ENCODE measurements at places on chromosomes 2 and 18.

GRCh38 chr2:118269408-118270051, 181.3 kb downstream of the INSIG2 start:
- no peak for DNase-seq

DNA sequence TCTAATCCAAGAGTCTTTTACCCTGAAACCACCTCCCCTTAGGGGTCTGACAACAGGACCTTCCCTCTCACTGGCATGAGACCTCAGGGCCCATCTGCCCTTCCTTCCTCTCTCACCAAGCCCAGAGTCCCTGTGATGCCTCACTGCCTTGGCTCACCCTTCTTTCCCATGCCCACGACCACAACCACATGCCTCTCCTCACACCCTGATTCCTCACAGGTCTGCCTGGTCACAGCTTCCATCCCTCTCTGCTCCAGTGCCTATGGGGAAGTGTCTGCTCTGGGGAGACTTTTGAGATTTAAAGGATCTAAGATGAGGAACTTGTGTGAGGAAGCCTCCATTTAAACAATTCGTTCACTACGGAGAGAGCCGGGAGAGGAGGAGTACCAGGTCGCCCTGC, 98.9 kb upstream of the SH3BP4 start:
- DNase-seq: no peak

GRCh38 chr2:154992826-154993225, 294.3 kb downstream of the KCNJ3 start:
- DNase-seq: no peak

DNA sequence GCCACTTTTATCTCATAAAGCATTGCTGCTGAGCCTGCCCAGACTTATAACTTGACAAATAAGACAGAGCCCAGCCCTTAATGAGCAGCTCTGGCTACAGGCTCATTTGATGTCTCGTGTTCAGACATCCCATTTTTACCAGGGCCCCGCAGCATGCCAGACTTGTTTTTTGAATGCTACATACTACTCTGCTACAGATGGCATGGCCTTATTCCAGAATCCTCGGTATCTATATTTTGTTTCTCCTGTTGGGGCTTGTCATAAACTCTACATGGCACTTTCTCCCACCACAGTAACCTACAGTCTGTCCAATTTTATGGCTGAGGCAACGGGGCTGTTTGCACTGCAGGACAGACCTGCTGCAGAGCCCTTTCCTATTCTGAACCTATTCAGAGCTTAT, 179.0 kb upstream of the DDX18 start:
- no peak for DNase-seq

DNA sequence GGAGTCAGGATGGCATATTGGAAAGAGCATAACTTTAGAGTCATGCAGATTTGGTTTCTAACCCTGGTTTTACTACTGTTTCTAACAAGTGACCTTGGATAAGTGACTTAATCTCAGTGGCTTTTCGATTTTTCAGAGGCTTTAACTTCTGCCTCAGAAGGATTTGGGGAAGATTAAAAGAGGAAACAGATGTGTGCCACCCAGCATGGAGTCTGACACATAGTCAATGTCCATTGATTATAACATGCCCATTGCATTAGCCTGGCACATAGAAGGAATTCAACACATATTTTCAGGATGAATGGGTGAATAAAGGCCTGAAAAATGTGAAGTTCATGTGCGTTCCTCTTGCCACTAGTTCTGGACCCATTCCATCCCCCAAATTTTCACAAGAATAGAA, 438.2 kb downstream of the EPHA4 start:
- no peak for DNase-seq

DNA sequence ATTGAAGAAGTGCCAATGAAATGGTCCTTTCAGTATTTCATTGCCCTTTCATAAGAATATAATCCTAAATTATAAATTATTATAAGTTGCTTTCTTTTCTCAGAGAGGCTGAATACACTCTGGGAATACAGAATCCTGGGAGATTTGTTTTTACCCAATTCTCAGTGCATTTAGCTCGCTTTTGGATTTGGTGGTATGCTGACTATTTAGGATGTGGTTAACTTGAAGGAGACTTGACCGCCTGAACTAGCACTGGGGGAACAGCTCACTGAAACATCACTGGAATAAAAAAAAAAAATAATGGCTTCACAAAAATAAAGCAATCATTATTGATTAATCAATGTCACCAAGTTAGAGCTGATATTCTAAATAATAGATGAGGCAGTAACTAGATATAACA, 10.2 kb downstream of the TNFAIP6 start:
- no peak for DNase-seq

DNA sequence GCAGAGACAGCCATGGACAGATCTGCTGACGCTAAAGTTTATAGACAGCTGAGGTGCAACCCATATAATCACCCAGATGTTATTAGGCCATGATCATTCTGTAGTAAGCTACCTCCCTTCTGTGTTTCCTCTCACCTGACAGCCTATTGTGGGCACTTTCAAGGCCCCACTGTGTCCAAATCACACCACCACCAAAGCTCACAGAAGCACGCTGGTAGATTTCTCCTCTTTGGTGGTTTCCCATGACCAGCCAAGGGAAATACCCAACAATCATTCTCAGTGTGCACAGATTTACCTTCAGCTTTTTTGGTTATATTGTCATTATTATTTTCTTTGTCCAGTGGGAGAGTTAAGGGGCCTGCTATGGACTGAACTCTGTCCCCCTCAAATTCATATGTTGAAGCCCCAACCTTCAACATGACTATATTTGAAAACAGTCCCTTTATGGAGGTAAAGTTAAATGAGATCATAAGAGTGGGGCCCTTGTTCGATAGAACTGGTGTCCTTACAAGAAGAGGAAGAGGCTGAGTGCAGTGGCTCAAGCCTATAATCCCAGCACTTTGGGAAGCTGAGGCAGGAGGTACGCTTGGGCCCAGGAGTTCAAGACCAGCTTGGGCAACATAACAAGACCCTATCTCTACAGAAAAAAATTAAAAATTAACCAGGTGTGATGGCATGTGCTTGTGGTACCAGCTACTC, 74.0 kb upstream of the MSH6 start:
- no peak for DNase-seq

GRCh38 chr2:155679647-155680046, 652.9 kb downstream of the NR4A2 start:
- DNase-seq: no peak

DNA sequence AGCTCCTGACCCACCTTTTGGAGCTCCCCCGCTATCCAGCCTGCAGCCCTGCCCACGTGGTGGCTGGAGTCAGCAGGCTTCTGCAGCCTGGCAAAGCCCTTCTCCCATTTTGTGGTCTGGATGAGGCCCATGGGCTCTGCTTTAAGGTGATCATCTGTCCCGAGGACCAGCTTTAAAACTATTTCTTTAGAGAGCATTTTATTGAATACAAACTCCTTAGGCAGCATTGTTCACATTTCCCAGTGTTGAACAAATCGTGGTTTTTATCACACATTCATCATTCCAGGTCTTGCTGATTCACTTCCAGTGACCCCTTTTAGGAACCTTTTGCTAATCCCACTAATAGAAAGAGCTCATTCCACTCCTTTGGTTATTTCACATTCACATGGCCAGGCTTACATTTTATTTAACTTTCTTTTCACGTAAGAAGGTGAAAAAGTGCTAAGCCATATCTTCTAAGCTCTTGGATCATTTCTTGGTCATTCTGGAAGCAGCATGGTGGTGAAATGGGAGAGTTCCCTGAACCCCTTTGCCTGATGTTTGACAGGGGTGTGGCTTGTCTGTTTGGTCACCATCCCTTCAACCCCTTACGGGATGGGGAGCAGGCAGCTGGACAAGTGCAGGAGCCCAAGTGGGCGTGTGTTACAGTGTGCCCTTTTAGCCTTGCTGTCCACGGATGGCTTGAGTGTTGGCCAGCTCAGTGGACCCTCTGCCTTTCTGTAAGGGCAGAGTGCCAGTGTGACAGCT, 80.4 kb upstream of the RAPGEF4 start:
- no peak for DNase-seq

- DNase-seq: no peak
Measured at GRCh38 chr2:236177967-236178889, 10.0 kb upstream of the GBX2 start.

GRCh38 chr2:189402932-189403331, 38.3 kb upstream of the WDR75 start:
- DNase-seq: no peak

DNA sequence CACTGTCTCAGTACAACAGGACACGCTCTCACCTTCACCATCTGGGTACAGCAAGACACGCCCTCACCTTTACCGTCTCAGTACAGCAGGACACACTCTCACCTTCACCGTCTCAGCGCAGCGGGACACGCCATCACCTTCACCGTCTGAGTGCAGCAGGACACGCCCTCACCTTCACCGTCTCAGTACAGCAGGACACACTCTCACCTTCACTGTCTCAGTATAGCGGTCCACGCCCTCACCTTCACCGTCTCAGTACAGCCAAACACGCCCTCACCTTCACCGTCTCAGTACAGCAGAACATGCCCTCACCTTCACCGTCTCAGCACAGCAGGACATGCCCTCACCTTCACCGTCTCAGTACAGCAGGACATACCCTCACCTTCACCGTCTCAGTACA, 109.9 kb upstream of the CTDP1 start:
- no peak for DNase-seq

DNA sequence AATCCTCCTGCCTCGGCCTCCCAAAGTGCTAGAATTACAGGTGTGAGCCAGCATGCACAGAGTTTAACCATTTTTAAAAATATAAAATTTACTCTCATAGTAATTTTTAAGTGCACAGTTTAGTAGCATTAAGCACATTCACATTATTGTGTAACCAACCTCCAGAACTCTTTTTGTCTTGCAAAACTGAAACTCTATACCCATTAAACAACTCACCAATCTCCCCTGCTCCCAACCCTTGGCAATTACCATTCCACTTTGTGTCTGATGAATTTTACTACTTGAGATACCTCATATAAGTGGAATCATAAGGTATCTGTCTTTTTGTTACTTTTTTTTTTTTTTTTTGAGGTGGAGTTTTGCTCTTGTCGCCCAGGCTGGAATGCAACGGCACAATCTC, 112.5 kb downstream of the BMPR2 start:
- DNase-seq: no peak

GRCh38 chr2:27714053-27714452, 50.4 kb downstream of the SLC4A1AP start:
- DNase-seq: no peak

DNA sequence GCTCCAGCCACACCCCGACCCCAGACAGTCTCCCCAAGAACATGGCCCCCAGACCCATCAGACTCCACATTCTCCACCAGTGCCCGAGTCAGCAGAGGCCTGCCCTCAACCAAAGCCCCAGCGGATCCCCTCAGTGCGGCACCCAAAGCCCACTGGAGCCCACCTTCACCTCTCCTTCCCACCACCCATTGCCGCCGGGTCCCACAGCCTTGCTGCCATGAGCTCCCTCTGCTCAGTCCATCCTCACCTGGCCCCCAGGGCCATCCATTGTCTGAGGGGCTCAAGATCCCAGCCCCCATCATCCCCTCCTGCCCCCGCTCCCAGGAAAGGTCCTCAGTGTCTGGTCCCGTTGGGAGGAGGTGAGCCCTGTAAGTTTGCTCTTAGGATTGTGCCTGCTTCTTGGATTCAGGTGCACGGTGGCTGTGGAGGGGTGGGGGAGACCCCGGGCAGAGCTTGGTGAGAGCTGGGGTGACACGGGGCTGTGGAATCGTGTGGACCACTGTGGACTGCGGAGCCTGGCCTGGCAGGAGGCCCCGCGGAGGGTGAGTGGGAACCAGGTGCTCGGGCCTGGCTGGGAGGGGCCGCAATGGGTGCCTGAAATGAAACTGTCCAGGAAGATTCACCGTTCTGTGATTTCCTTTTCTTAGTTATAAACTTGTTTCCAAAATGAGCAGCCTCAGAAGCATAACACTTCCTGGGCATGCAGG, 32.7 kb upstream of the GPC1 start:
- DNase-seq: no peak

DNA sequence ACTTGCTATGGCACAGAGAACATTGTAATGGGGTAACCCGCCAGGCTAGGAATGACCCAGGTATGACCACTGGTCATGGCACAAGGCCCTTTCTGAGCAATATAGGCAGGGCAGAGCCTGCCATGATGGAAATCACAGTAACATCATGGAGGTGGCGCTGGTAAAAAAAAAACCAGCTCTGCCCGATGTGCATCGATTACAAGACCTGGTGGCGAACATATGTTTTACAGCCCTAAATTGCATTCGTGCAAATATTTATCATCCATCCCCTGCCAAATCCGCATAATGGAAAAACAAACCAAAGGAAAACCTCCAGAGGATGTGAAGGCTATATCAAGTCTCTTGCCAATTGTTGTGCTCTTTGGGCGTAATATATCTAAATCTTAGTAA, 60.6 kb downstream of the SEMA4F start:
- DNase-seq: no peak

GRCh38 chr18:22800551-22800951, 132.6 kb upstream of the RBBP8 start:
- no peak for DNase-seq

DNA sequence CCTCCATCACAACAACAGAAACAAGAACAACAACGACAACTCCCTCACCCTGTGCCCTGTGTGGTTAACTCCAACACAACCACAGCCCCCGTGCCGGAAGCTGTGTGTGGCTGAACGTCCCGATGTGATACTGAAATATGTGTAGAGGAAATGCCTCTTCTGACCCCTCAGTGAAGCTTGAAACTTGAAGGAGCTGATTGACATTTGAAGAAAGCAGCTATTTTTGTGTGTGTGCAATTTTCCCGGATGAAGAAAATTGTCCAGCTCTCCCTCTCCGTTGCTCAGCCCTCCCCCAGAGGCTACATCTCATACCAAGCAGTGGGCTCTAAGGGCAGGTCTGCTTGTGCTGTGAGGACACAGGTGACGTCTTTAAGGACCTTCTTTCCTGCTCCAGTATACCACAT, 173.8 kb downstream of the ICOS start:
- DNase-seq: no peak

DNA sequence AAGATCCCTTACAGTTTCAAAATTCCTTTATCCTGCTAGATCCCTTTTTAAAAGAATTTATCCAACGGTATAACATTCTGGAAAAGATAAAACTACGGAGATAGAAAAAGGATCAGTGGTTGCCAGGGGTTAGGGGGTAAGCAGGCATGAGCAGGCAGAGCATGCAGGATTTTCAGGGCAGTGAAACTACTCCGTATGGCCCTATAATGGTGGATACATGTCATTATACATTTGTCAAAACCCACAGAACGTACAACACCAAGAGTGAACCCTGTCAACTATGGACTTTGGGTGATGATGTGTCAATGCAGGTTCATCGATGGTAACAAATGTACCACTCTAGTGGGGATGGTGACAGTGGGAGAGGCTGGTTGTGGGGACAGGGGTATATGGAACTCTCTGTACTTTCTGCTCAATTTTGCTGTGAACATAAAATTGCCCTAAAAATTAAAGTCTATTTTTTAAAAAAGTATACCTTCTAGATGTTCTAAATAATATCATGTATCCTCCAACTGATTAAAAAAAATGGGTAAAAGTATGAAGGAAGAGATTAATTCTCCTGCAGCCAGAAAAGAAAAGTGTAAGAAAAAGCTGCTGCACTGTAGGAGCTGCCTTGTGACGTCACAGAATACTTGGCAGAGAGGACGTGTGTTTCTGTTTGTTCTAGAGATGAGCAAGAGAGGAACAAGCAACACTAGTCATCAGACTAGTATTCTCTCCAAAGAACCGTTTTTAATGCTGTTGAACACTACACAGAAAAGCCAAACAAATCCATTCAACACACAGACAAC, 23.6 kb downstream of the ANKRD44 start:
- DNase-seq: peak; percentile 79

GRCh38 chr2:72010647-72011369, 136.9 kb downstream of the CYP26B1 start:
- no peak for DNase-seq
